ENCODE measurements at places on chromosomes 3 and 15. TPM values are rescaled to one million over a fixed set of nuclear protein-coding genes. Genes with fewer than 3 reads are reported as not detected.

Gene SH2D7
- not detected for total RNA-seq

DNA sequence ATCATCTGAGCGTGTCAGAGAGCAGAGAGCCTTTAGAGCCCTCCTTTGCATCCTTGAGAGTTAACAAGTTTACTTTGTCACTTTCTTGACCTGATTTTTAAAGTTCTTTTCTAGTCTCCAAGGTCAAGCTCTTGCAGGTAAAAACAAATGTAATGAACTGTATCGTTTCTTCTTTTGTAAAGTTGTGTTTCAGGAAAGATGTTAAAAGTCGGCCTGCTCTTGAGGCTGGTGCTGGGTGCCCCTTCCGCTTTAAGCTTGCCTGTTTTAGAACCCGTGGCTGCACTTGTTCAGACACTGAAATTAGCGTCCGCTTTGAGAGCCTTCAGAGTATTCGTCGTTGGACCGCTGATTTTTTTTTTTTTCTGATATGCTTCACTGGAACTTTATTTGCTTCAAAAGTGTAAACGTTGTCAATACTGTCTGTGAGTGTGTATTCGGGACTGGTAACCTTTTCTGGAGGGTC lies 52.6 kb upstream of the ULK4 start:
- no peak for DNase-seq

GRCh38 chr15:58396181-58396580 lies 35.6 kb upstream of the LIPC start:
- DNase-seq, result peak; percentile 95

DNA sequence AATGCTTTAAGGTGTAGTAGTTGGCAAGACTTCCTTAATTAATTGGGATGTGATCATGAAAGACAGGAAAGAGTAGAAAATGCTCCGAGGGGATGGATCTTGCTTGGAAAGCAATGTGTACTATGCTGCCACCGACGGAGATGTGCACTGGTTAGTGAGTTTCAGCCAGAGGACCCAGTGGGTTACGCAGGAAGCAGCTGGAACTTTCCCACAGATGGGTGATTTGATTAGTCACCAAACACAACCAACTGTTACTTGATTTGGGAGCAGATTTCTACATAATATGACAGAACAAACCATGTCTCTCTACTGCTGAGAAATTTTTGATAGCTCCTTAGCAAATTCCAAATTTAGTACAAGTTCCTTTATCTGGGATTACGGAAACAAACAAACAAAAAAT lies 245.4 kb upstream of the MCTP2 start:
- no peak for DNase-seq

DNA sequence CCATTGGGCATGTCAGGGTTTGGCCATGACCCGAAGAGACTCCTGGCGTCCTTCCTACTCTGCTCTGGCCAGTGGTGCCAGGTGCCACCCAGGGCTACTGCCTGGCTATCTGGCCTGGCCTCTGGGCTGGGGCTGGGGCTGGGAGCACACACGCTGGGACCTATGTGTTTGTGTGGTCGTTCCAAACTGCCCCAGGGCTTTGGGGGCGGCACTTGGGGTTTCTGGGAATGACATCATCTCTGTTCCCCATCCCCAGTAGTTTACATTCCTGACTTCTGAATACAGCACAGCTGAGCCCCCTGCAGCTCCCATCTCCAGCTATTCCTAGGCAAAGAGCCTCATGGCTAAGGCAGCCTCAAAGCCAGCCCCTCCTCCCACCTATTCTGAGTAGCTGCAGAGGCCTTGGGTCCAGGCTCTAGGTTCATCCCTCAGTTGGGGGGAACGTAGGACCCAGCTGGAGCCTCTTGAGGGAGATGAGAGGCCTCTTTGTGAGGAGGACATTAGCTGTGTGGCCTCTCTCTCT lies 24.3 kb downstream of the PLEKHO2 start:
- no peak for DNase-seq

Measured in renal cortical epithelial cell (primary cell).